Neuronal stem cell (in vitro differentiated cells): ENCODE measurements at places on chromosomes 16 and 17.

DNA sequence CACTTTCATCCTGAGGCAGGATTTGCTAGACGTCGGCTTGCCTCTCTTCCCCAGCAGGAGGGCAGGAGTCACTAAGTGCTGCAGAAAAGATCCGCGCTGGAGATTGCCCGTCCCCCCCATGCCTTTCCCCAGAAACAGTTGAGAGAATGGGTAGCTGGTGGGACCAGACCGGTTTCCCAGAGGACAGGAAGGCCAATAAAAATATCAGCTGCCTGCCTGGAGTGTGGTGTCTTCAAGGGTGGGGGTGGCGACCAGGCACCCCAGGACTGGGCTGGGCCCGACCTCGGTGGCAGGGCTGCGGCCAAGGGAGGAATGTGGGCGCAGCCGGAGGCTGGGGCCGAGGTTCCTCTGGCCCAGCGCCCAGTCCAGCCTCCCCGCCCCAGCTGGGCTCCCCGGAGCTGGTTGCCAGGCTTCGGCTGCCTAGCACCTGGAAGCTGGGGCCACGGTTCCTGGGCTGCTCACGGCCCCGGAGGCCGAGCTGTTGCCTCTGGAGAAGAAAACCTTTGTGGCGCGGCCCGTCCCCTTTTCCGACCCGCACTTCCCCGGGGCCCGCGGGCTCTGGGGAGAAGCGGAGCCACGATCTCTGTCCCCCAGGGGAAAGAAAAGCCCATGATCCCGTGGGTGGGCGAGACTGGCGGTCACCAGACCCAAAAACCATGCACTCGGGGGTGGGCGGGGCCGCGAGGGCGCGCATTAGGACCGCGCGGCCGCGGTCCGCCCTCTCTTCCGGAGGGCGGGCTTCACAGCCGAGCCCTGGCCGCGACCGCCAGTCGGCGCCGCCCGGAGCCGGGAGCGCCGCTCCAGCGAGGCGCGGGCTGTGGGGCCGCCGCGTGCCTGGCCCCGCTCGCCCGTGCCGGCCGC is at the start of gene TRAF4:
Gene TRAF4, plus strand, starts transcription at position 769 of the 861 bp plus-strand sequence. CDS start 102 bp downstream, outside the sequence.
- peak; percentile 85 for DNase-seq

- DNase-seq: no peak
Observed at GRCh38 chr17:7258731-7259554, 3.3 kb downstream of the CLDN7 start.

GRCh38 chr17:15340966-15341365 is 431 bp downstream of the TEKT3 start:
- peak; percentile 5 for DNase-seq

- DNase-seq: no peak
Observed at GRCh38 chr16:66493490-66494401, 56.2 kb downstream of the TK2 start.

DNA sequence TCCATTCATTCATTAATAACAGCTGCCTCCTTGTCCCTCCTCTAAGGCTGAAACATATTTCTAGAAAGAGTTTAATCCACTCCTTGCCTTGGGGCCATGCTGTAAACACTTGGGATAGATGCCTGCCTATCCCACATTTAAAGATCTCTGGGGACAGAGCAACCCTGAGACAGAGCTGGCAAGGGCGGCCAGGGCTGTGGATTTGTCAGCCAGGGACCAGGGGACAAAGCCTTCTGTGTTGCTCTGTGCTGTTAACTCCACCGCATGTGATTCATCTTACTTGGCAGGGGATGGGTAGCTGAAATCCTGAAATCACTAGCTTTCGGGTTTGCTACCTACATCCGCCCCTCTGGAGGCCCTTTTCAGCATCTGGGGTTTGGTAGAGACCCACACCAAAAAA is 392.9 kb downstream of the SLC39A11 start:
- no peak for DNase-seq

- DNase-seq: no peak
Observed at GRCh38 chr17:72458301-72458700, 337.5 kb downstream of the SOX9 start.

DNA sequence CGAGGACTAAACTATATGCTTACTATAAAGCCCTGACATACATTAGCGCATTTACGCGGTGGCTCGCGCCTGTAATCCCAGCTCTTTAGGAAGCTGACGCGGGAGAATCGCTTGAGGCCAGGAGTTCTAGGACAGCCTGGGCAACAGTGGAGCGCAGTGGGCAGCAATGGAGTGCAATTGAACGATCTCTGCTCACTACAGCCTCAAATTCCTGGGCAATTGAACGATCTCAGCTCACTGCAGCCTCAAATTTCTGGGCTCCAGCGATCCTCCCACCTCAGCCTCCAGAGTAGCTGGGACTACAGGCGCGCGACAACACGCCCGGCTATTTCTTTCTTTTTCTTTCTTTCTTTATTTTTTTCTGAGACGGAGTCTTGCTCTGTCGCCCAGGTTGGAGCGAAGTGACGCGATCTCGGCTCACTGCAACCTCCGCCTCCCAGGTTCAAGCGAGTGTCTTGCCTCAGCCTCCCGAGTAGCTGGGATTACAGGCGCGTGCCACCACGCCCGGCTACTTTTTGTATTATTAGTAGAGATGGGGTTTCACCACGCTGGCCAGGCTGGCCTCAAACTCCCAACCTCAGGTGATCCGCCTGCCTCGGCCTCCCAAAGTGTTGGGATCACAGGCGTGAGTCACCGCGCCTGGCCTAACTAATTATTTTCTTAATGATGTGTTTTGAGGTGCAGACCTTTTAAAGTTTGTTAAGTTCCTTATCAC is 506 bp upstream of the COG7 start:
- no peak for DNase-seq

- no peak for DNase-seq
Observed at GRCh38 chr17:67648032-67648905, 69.5 kb upstream of the NOL11 start.

DNA sequence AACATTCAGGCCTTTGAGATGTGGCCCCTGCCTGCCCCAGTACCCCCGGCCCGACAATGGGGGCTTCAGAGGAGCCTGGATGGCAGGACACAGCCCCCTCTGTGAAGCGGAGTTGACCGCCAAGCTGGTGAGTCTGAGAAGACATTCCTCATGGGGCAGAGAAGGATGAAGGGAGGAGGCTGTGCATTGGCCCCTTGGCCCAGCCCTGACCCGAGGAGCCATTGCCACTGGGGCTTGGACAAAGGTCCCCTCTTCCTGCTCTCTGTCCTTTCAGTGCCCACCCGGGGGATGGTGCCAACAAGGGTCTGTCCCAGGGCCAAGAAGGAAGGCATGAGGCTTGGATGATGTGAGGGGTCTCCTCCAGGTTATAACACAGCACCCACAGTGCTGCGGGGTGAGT is 30.9 kb upstream of the PHB1 start:
- DNase-seq: no peak

GRCh38 chr16:77386831-77387814 is 47.7 kb downstream of the ADAMTS18 start:
- no peak for DNase-seq

DNA sequence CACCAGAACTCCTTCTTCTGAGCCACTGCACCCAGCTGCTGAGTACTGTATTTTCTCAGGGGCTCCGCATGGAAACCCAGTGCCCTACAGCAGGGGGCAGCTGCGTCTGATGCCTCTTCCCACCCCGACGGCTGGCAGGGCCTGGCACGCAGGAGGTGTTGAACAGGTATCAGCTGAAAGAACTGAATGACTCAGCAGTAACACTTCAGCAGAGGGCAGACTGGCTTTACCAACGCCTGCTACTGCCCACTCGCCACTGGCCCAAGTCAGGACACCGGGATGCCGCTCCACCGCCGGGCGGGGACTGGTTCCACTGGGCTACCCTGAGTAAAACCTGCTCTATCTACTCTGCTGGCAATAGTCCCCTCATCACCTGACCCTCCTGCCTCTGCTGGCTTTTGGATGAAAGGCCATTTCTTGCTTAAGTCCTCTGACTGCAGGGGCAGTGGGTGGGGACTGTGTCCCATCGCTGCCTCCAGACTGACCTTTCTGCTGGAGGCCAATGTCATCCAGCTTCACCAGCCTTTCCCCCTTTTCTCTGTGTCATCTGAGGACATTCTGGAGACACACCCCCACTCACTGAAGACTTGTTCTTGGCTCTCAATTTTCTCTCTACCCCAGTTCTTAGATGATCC is 100.4 kb upstream of the FA2H start:
- no peak for DNase-seq
